ENCODE measurements at places on chromosomes 1 and 21.

DNA sequence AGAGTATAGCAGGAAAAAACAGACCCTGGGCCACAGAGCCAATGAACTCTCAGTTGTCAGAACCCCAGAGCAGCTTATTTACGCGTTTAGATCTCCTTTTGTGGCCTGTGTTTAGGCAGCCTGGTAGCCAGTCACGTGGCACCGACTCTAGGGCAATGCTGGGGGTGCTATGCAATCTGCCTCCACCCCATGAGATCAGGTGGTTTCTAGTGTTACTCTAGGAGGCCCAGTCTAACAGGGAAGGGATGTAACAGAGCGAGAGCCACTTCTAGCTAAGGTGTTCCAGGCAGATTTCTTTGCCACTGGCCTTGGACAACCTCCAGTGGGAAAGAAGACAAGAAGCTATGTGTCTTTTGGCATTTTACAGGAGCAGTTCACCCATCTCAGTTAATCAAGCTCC lies 12.0 kb upstream of the A3GALT2 start:
- DNase-seq, result no peak

- DNase-seq, result no peak
Measured at GRCh38 chr1:157288996-157289395, 150.8 kb upstream of the ETV3 start.

GRCh38 chr1:117097443-117097842 lies 24.1 kb downstream of the TRIM45 start:
- DNase-seq, result no peak

DNA sequence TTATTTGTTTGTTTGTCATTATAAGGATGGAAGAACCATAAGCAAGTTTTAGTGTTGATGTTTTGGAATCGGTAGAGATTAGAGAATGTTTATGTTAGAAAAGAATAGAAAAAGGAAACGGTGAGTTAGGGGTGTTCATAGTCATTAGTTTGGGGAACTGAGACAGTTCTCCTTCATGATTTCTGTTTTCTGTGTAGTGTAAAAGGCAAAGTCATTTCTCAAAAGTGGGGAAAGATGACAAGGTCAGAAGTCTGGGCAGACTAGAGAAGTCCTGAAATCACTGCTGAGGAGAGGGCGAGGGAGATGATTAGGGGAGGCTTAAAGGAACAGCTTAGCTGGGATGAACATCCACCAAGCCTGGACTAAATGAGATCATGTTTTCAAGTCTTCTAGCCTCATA lies 498.9 kb downstream of the TTLL7 start:
- no peak for DNase-seq

- DNase-seq, result no peak
Measured at GRCh38 chr1:51553911-51554310, 34.8 kb upstream of the EPS15 start.

- DNase-seq, result no peak
Measured at GRCh38 chr1:31809698-31810097, 6.1 kb downstream of the SPOCD1 start.

DNA sequence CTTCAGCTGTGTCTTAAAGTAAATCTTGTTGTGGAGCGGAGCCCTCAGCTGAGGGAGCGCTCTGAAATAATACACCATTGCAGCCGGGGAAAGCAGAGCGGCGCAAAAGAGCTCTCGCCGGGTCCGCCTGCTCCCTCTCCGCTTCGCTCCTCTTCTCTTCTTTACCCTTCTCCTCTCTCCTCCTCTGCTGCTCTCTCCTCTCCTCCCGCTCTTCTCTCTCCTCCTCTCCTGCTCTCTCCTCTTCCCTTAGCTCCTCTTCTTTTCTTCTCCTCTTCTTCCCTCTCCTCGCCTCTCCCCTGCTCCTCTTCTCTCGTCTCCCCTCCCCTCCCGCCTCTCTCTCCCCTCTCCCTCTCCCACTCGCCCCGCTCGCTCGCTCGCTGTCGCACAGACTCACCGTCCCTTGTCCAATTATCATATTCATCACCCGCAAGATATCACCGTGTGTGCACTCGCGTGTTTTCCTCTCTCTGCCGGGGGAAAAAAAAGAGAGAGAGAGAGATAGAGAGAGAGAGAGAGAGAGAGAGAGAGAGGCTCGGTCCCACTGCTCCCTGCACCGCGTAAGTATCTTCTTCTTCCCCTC lies at the start of gene PROX1:
TSS of gene PROX1 (plus strand) at position 47 of the 580 bp plus-strand sequence. CDS start 8,563 bp downstream, outside the sequence.
- no peak for DNase-seq

- no peak for DNase-seq
Measured at GRCh38 chr1:28855469-28855951, 43.5 kb downstream of the OPRD1 start.

GRCh38 chr1:31013187-31013864 lies 52.2 kb downstream of the PUM1 start:
- no peak for DNase-seq

Data from SK-MEL-5 (cell line).